Stimulated activated CD8-positive, alpha-beta memory T cell treated with anti-CD3 and anti-CD28 coated beads, Interleukin-4, amount 100 ng/mL, for 1 hour (primary cell): ENCODE measurements at places on chromosomes 1 and 21.
A peak's percentile ranks its signal among the peaks of the same experiment; 100 is the strongest.

- DNase-seq, result no peak
Observed at GRCh38 chr1:117630423-117630998, 24.7 kb downstream of the TENT5C start.

- DNase-seq, result no peak
Observed at GRCh38 chr1:79259390-79260336, 253.1 kb upstream of the ADGRL4 start.

DNA sequence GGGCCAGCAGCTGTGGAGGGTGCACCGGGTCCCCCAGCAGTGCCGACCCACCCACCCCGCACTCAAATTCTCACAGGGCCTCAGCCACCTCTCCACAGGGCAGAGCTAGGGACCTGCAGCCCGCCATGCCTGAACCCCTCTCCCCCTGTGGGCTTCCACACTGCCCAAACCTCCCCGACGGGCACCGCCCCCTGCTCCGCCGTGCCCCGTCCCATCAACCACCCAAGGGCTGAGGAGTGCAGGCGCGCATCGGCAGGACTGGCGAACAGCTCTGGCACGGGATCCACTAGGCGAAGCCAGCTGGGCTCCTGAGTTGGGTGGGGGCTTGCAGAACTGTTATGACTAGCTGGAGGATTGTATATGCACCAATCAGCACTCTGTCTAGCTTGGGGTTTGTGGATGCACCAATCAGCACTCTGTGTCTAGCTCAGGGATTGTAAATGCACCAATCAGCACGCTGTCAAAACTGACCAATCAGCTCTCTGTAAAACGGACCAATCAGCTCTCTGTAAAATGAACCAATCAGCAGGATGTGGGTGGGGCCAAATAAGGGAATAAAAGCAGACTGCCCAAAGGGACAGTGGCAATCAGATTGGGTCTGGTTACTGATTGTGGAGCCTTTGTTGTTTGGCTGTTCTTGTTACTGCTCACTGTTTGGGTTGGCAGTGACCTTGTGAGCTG is 12.4 kb upstream of the RCAN3 start:
- DNase-seq, result no peak

DNA sequence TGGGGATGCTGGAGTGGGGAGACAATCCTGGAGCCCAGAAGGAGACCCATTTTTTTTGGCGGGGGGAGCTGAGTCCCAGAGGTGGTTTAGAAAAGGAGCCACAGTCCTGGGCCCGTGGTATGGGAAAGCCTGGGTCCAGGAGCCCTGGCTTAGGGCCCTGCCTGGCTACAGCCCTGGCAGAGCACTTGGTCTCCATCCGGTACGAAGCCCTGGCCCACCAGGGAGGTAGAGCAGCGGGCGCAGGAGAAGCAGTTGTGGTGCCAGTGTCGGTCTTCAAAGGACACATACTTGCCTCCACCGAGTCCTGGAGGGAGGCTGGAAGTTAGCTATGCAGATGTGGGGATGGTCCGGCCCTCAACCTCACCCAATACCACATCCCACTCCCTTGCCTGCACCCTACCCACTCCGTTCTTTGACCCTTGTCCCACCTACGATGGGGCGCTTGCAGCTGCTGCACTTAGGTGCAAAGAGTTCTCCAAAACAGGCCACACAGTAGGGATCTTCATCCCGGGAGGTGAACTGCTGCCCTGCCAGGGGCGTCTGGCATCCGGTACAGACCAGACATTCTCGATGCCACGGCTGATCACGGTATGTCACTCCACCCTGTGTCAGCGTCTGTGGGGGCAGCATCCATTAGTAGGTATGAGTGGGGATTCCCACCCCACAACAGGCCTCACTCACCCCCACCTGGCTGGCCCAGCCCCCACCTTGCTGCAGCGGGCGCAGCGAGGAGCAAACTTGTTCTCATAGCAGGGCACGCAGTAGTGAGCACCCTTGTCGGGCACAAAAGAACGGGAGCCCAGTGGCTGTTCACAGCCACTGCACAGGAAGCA is 7.7 kb upstream of the SF3A3 start:
- DNase-seq, result no peak

- DNase-seq, result no peak
Observed at GRCh38 chr1:178168536-178168935, 74.6 kb downstream of the RASAL2 start.

- no peak for DNase-seq
Observed at GRCh38 chr1:11473491-11474034, 5.4 kb upstream of the DISP3 start.

DNA sequence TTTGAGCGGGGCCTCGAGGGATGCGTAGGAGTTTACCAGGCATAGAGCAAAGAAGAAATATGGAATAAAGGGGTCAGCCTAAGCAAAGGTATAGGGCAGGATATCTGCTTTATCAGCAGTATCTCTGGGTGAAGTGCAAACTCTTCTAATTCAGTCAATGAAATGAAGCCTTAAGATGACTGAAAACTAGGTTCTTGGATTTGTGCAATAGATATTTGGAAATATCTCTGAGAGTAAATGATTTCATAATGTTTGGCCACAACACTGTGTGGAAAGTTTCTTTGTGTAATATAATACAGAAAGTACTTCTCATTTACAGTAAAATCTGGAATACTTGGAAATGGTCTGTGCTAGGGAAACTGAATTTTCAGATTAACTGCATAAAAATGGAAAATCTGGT is 26.1 kb downstream of the KCNJ15 start:
- DNase-seq, result no peak

DNA sequence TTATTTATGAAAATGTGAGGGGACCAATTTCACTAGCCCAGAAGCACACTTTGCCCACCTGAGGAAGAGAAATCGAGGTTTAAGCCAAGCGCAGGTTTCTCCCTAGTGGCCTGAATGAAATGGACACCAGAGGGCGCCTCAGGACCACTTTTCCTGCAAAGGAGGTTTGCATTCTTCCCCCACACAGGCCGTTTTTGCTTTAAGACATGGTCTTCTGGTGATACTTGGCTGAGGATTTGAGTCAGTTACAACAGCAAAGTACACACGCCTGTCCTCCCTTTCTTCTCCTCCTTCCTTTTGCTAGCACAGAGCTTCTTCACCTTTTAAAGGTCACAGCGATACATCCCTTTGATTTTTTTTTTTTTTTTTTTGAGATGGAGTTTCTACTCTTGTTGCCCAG is 5.4 kb downstream of the PLA2G2E start:
- peak; percentile 70 for DNase-seq

DNA sequence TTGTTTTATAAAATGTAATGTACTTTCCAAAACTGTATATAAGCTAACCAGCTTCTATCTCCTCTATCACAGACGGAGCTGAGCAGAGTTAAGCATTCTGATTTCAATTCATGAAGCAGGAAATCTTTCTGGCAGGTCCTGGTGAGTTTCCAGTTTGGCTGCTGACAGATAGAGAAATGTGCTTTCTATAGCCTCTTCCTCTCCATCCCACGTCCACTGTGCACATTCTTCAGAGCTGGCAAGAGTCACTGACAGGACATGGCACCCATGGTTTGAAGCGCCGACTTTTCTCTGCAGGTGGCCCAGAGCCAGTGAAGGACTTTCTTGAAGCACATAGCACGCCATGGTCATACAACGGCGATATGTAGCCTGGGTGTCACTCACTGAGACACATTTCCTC is 52.3 kb upstream of the POU2F1 start:
- no peak for DNase-seq

- no peak for DNase-seq
Observed at GRCh38 chr1:103448560-103448959, 76.9 kb upstream of the RNPC3 start.
